Urinary bladder (tissue), 4 donors: ENCODE measurements at places on chromosomes 6 and 20. TPM values are rescaled to one million over a fixed set of nuclear protein-coding genes. Genes with fewer than 3 reads are reported as not detected.

The CFAP61 gene
- 0.35 TPM for polyA plus RNA-seq

The RARS2 gene
- 24.8 TPM for polyA plus RNA-seq

The MAP7 gene
- polyA plus RNA-seq = 3.3 TPM

The UNC5CL gene
- polyA plus RNA-seq = 0.87 TPM

- no peak for DNase-seq
Observed at GRCh38 chr6:24931296-24931695, 4.5 kb downstream of the RIPOR2 start.

- no peak for DNase-seq
Observed at GRCh38 chr6:1630771-1631217, 21.1 kb downstream of the FOXC1 start.

GRCh38 chr6:11653028-11653583 lies 115.6 kb downstream of the TMEM170B start:
- no peak for DNase-seq

- no peak for DNase-seq
Observed at GRCh38 chr6:39144481-39145173, 29.6 kb upstream of the SAYSD1 start.

DNA sequence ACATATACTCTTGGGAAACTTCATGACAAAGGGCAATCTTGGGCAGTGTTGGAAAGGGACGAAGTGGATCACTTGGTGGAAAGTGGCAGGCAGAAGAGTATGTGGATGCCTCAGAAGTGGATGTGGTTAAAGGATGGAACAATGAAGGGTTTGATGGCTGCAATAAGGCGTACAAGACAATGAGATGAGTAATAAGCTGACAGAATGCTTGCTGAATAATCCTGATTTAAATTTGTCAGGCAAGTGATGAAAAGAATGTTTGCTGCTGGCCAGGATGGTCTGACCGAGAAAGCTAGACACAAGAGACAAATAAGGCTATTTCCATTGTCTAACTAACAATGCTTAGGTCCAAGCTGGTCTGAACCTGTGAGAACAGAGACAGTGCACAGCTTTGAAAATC lies 61.6 kb upstream of the CEP85L start:
- DNase-seq = no peak

DNA sequence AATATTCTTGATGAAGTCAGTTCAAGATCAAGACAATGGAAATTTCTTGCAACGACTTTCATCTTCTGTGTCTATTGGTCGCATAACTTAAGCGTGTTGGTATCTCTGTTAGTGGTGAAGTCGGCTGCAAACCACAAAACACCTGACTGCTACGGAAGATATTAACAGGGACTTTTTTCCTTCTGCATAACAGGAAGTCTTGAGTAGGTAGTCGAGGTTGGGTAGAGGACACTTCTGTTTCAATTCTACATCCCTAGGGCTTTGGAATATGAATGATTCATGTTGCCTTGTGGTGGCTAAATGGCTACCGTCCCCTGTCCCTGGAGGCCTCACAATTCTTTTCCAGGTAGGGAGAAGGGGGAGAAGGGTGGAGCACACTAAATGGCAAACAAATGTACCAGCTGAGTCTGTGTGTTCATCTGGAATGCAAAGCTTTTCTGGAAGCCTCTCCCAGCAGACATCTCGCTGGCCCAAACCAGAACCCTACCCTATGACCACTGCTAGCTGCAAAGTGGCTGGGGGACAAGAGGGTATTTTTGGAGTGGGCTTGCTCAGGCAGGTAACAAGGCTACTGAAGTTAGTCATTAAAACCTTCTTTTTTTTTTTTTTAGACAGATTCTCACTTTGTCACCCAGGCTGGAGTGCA lies 34.6 kb upstream of the NKX2-2 start:
- DNase-seq = no peak

DNA sequence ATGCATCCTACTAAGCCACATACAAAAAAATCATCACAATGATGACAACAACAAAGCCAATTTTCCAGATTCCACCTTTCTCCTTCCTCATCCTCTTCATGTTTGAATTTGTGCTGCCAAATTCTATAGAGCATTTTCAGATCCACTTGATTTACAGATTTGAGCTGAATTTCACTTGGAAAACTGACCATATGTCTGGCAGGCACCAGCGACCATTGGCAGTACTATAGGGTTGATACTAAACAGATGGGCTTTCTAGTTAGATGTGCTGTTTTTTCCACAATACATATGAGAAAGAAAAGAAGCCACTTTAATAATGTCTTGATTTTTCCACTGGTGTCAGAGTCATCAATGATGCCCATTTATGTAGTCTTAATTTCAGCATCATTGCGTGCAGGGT lies 127.0 kb downstream of the PHACTR3 start:
- DNase-seq = no peak
